ENCODE measurements at places on chromosomes 5 and 9.

DNA sequence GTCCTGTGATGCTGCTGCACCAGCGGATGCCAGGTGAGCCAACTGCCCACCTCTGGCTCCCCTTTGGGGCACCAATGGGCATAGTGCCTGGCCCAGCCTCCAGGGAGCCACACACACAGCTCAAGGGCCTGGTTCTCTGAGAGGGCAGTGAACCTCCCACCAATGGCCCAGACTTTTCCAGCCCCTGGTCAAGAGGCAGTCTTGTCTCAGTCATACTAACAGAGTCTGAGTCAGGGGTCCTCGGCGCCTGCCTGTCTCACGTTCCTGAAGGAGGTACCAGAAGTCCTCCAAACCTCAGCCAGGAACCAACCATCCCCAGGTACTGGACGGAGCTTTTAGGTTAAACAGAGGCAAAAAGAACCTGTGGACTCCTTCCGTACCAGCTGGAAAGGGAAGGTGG, 121.1 kb downstream of the C5orf15 start:
- no peak for DNase-seq

- no peak for DNase-seq
Measured at GRCh38 chr5:177605078-177605477, 5.1 kb downstream of the B4GALT7 start.

- no peak for DNase-seq
Measured at GRCh38 chr9:19995619-19996018, 206.8 kb upstream of the SLC24A2 start.

DNA sequence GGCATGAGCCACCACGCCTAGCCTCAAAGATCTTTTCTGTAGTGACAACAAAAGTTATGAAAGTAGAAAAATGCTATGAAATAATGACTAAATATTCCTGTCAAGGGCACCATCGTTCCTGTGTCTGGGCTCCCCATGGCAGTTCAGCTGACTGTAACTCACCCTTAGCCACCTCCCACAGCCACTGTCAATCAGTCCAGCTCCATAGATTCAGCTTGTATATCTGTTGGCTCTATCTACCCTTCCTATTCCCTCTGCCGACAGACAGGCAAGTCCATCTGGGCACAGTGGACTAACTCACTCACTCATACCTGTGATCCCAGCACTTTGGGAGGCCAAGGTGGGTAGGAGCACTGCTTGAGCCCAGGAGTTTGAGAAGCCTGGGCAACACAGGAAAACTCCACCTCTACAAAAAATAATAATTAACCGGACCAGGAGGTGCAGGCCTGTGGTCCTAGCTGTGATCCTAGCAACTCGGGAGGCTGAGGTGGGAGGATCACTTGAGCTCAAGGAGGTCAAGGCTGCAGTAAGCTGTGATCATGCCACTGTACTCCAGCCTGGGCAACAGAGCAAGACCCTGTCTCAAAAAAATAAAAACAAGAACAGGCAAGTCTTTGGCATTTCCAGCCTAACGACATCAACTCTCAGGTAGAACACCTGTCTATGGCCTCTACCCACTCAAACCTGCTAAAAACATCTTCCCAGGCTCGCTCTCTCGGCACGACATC, 6.2 kb downstream of the CAMSAP1 start:
- no peak for DNase-seq

- DNase-seq, result no peak
Measured at GRCh38 chr5:103487218-103487617, 75.4 kb downstream of the NUDT12 start.

DNA sequence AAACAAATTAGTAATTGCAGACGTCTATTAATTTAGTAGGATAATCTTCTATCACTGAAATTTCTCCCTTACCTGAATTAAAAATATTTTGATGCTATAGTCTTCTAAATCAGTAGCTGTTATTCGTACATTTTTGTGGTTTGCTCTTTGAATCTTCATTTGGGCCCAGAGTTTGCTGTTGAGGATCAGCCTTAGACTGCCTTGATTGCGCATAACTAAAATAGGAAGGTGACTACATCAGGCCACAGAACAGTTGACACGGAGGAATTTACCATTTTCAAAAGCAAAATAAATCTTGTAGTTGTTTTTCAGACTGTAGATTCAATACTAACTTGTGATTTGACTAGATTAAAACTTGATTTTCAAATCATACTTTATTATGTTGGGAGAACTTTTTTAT, 11.8 kb upstream of the NADK2 start:
- DNase-seq, result no peak

DNA sequence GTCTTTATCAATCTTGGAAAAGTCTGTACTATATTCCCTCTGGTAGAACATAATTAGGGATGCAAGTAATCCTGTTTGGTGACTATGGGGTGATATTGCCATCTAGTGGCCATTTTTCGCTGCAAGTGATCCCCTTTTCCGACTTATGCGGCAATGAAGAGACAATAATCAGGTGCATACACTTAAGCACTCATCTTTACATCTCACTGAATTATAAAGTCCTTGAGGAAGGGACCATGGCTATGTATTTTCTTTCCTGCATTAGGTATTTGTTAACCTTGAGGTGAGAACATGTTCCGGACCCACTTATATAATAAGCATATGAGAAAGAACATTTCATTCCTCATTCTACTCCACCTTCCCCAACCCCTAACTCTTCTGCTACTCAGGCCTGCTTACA, 19.6 kb upstream of the LIX1 start:
- peak; percentile 38 for DNase-seq

DNA sequence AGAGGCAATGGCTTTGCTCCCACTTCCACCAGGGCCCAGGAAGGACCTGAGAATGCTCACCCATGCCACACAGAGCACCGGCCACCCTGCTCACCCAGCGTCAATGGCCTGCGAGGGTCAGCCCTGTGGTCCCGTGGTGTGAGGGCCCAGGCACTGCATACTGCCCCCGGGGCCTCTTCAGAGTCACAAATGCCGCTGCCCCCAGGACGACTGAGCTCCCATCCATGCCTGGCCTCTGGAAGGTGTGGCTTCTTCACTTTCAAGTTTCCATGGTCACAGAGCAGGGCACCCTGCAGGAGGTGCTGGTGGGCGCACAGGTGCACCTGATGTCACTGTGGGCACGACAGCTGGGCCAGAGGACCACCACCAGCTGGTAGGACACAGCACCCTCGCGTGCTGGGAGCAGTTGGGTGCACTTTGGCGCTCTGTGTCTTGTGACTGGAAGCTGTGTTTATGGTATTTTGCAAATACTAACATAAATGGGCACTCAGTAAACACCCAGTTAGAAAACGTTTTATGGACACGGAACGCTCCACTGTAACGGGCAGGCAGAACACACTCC, 12.5 kb upstream of the ZDHHC11 start:
- no peak for DNase-seq

DNA sequence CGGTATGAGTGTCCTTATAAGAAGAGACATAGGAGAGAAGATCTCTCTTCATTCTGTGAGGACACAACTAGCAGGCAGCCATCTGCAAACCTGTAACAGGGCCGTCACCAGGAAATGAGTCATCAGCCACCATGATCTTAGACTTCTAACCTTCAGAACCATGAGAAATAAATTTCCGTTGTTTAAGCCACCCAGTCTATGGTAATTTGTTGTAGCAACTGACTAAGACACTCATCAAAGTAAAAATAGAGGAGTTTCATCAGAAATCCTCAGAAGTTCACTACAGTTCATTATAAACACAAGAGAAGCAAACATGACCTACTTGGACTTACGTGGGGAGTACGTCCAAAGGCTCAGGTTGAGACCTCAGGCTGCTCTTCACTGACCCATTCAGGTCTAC, 357.7 kb downstream of the SEMA5A start:
- no peak for DNase-seq

DNA sequence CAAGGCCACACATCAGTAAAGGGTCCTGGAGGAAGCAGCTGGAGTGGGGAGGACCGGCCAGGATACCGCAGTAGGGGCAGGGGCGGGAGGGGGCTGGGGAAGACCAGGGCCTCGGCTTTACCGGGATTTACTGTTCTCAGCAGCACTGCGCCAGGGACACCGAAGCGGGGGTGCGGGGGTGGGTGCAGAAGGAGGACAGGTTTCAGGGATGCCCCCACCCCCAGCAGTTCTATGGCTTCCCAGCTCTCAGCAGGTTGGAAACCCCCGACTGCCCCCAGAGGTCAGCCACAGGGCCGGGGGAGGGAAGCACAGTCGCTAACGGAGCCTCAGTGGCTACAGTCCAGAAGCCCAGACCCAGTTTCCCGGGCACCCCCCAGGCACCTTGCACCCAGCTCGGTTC, 21.3 kb downstream of the NR5A1 start:
- DNase-seq, result no peak

DNA sequence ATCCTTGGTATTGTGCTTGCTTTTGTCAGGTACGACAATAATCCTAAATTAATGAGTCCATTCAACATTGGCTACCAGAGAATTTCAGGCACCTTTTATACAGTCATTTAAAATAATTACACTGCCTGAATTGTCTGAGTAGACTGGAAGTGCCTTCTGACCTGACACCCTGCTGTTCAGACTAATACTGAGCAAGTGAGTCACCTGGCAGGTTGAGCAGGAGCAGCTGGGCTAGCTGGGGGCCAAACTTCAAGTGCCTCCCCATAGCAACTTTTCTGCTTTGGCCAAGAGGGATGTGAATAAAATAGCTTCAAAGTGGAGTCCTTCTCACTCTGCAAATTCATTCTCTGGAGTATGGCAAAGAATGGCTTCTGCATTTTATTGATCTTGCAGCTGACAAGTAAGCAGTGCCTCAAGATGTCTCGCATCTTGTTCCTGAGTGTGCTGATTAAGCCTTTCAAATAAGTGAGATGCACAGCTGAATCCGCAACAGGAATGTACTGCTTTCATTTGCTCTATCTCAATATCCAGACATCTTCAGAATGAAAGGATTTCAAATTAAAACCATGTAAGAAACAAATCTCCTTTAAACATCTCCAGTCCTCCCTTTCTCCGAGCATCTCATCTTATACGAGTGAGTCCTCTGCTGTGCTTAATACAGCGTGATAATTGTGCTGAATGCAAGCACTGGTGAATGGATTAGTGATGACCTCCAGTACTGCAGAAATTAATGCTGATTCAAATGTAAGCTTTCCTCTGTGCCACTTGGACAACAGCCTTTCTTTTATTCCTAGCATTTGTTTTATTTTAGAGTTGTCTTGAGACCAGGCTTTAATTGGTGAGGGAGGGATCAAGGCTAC, 271.2 kb downstream of the EDIL3 start:
- no peak for DNase-seq

GRCh38 chr9:90546200-90546599, 96.4 kb downstream of the DIRAS2 start:
- DNase-seq, result peak; percentile 87

GRCh38 chr5:1466631-1467265, 21.5 kb upstream of the SLC6A3 start:
- no peak for DNase-seq

GRCh38 chr5:119333421-119333851, 22.4 kb upstream of the TNFAIP8 start:
- no peak for DNase-seq

DNA sequence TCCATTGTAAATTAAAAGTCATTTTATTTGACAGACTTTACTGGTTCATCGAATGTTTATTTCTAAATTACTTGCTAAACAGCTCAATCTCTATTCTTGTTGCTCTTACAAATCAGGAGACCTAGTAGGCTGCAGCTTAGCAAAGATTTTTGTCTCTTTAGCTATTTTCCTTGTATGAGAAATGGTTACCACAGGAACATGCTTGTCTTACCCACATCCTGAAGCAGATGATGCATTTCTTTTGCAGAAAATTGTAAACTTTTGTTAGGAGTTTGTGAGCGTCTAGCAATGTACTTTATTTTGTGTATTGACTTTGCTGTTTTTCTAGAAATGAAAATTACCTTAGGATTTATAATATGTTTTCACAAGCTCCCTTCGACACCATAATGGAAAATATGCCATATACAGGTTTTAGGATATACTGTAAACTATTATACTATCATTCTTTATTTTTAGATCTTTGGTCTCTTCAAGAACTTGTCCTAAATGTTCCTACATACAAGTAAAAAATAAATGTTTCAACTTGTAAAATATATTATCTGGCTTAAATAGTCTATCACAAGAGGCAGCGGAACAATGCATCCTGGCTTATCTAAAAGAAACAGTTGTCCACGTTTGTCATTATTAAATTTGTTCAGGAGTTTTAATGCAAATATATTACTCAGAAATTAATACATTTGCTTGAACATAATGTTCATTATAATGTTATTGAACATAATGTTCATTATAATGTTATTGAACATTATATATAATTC, 54.1 kb downstream of the SPEF2 start:
- no peak for DNase-seq

DNA sequence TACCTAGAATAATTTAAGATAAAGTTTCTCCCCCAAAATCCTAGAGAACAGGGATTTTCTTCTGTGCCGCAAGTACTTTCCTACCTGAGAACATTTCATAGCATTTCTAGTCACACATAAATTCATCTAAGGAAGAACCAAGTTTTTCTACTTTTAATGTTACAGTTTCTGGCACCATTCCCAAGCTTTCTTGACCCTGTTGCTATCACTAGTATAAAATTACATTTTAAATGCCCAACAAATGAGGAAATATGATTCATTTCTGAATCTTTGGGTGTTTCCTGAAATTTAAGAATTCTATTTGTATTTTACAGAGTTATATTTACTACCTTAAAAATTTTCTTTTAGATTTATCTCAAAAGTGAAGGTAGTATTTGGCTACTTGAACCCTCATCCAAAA, 137.8 kb downstream of the LPAR1 start:
- no peak for DNase-seq

GRCh38 chr5:58255970-58256369, 203.9 kb downstream of the PLK2 start:
- DNase-seq, result no peak

DNA sequence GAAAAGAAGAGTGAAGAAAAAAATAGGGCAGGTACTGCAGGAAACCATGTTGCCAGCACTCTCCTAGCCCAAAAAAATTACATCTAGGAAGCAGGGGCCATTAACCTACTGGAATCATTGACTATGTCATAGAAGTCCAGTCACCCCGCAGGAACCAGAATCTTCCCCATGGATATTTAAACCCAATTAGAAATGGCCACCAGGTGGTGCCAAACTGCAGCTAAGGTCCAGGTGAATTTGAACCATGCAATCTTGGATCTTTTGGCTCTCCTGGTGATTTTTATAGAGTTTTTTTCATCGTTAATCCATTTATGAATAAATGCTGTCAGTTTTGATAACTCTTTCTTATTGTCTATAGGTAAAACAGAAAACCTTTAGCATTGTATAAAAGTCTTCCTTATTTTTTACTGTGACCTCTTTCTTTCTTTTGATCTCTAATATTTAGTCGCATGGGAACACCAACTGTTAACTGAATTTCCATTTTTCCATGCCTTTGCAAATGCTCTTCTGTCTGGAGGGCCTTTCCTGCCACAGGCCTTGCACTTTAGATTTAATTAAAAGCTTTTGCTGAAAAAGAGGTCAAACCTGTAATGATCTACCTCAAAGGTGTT, 147.5 kb upstream of the FGF10 start:
- DNase-seq, result no peak

GRCh38 chr5:107567901-107568671, 102.7 kb downstream of the EFNA5 start:
- DNase-seq, result peak; percentile 57

DNA sequence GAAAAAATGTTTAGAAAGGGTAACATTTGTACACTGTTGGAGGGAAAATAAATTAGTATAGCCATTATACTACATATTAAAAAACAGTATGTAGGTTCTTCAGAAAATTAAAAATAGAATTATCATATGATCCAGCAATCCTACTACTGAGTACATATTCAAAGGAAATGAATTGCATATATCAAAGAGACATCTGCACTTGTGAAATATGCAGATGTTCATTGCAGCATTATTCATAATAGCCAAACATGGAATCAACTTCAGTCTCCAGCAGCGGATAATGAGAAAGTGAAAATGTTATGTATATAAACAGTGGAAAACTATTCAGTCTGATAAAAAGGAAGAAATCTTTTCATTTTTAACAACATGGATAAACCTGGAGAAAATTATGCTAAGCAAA, 695.5 kb downstream of the SLCO4C1 start:
- DNase-seq, result no peak
